ENCODE measurements at places on chromosomes 1 and 21.

DNA sequence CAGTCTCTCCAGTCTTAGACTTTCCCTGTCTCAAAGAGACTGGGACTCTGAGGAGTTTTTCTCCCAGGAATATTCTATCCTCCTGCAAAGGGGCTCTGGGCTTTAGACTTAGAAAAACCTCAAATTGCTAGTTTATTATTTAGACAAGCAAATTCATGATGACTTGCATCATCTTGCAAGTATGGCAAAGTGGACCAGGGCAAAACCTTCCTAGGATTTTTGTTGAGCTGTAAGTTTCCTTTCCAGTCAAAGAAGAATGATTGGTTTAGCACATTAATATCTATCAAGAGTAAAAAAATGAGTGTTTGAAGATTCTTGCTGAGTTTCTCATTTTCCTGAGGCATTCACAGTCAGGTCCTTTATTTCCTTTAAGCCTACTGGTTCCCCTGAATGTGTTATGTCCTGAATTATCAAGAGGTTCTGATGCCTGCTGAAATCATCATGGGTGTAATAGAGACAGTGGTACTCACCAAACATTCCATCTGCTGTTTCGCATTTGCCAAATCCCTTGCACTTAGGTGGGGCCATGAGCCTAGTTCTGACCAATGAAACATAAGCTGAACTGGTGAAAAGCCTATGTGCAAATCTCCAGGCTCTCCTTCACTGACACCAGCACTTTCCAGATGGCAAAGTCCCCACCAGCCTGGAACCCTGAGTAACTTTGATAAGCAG, 25.2 kb upstream of the SPAG17 start:
- DNase-seq = no peak

DNA sequence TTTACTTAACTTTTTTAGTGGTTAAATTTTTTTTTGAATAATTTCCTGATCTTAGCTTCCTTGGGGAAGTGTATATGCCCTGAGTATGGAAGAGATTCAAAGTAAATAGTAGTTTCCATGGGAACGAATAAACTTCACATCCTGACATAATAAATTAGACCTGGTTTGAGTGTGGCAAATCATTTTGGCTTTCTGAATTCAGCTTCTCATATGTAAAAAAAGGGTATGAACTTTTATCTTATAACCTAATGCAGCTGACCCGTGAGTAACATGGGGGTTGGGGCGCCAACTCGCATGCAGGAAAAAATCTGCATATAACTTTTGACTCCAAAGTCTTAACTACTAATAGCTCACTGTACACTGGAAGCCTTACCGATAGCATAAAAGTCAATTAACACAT, 736.8 kb upstream of the NCAM2 start:
- DNase-seq = no peak

DNA sequence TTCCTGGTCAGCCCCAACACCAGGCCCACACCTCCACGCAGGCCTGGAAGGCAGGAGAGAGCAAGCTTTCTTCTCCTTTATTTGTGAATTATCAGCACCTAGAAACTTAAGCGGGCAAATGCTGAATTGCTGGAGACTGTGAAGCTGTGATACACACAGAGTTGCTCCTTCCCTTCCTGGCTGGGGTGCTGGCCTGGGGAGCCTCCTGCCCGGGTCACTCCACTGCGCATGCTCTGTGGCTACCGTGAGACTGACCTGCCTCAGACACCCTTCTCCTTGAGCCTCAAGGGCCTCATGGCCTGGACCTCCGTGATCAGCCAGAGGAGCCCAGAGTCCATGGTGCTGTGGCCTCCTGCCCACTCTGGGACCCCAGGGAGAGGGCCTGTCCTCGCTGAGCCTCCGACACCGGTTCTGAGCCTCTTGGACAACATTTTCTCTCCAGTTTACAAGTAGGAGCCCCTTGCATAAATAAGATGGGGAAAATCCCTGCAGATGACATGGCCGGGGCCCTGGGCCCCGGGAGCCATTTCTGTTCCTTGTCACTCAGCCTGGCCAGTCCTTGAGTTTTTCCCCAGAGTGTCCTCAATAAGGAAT, 18.0 kb downstream of the AGPAT3 start:
- no peak for DNase-seq

DNA sequence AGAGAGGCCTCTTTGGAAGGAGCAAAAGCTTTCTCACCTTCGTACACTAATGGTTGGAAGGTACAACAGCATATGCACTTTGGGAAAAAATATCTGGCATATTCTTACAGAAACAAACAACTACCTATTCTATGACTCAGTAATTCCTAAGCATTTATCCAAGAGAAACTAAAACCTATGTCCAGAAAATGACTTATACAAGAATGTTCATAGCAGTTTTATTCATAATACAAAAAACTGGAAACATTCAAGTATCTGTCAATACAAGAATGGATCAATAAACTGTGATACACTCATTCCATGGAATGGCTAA, 8.2 kb downstream of the NBPF1 start:
- DNase-seq = no peak

GRCh38 chr1:18166341-18166740, 58.7 kb downstream of the IGSF21 start:
- no peak for DNase-seq

DNA sequence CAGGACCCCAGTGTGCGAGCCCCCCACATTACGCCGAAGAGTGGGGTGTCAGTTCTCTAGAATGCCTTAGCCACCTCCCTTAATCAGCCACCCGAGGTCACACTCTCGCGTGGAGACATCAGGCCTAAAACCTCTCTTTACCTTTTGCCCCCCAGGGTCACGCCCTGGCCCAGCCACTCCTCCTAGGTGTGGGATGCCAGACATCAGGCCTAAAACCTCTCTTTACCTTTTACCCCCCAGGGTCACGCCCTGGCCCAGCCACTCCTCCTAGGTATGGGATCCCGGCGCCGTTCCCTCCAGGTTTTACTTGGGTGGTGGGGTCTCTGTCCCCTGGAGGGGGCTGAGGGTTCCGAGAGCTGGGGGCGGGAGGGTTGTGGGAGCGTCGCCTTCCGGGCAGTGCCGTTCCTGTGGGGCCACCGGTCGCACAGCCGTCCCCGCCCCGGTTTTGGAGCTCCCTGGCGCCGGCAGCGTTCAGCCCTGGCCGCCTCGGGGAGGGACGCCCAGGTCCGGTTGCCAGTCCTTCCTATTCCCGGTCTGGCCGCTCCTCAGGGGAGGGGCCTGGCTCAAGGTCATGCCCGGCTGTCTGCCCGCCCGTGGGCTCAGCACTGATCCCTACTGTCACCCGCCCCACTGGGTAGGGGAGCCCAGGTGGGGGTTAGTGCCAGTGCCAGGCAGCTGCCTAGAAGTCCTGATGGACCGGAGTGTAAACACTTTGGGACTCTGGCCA, 882 bp downstream of the VPS13D start:
- DNase-seq = no peak

GRCh38 chr1:43526002-43526401, 4.7 kb upstream of the PTPRF start:
- DNase-seq = no peak

DNA sequence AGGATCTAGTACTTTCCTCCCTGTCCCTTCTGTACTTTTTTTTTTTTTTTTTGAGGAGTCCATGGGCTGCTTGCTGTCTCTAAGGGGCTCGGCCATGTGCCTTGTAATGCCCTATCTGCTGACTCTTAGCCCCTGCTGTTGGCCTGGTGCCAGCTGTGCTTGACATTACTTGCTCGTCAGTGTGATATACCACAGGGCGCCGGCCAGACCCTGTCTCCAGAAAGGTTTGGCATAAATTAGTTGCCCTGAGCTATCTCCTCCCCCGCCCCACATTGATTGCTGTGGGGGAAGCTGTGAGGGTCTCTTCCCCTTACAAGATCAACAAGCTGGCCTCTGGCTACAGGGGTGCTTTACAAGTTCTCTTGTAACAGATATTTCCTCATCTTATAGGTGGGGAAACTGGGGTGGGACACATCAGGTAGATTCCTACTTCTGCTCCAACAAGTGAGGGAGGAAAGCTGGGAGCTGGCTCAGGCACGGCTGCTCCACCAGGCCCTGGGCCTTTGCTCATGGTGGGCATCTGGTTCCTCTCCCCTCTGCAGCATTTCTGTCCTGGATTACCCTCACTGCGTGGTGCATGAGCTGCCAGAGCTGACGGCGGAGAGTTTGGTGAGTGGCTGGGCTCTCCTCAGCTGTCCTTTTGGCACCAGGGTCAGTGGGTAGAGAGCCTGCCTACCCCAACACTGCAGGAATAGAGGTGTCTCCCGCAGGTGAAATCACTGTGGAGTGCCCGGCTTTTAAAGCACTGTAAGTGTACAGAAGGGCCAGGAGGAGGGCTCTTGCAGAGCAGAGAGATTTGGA, 15.6 kb downstream of the STRIP1 start:
- no peak for DNase-seq

GRCh38 chr21:42309753-42310213, 5.4 kb downstream of the TFF3 start:
- DNase-seq = peak; percentile 68

DNA sequence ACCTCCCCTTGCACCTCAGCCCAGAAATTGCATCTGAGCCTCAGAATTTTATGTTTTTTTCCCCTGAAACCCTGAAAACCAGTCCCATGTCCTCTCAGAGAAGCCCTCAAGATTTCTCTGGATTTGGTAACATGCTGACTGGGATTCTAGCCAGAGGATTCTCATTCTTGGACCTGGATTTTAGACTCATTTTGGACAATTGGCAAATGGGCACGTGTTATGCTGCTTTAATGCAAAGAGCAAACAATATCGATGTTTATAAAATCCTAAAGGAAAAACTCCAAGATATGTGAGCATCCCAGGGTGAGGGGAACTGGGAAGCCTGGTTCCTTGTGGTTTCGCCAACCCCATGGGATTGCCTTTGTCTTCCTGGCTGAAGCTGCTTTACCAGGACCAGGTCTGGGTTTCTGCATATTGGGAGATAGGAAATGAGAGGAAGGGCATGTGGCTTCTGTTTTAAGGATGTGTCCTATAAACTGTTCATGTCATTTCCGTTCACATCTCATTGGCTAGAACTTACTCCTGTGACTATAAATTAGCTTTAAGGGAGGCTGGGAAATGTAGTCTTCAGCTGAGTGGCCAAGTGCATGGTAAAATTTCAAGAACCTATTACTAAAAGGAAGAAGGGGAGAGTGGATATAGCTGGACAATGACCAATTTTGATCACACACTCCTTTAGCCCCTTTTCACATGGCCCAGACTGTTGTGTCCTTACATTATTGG, 27.2 kb upstream of the BCL10 start:
- no peak for DNase-seq

DNA sequence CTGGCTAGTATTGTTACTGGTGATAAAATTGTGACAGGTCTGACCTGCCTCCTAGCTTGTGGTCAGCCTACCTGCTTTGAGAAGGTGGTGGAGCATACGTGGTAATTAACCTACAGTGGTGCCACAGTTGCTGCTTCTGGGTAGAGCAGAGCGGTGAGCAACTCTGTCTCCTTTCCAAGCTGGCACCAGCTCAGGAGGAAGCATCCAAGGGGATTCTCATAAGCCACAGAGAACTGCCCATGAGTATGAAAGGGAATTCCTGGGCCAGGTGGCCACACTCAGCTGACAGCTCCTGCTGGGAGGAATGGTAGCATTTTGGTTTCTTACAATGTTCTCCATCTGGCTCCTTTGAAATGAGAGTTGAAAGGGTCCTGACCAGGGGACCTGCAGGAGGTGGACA, 39.4 kb downstream of the ATP2B4 start:
- no peak for DNase-seq

GRCh38 chr1:180521474-180522212, 19.3 kb upstream of the ACBD6 start:
- no peak for DNase-seq

- no peak for DNase-seq
Observed at GRCh38 chr21:46202592-46203202, 18.4 kb upstream of the SPATC1L start.

DNA sequence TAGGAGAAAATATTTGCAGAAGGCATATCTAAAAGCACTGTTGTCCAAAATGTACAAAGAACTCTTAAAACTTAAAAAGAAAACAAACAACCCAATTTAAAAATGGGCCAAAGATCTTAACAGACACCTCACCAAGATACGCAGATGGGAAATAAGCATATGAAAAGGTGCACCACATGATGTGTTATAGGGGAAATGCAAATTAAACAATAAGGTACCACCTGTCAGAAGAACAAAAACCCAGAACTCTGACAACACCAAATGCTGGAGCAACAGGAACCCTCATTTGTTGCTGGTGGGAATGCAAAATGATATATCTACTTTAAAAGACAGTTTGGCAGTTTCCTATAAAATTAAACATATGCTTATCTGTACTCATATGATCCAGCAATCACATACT, 18.1 kb downstream of the SLC2A5 start:
- DNase-seq = no peak

- no peak for DNase-seq
Observed at GRCh38 chr1:2383576-2383975, 7.8 kb downstream of the MORN1 start.

DNA sequence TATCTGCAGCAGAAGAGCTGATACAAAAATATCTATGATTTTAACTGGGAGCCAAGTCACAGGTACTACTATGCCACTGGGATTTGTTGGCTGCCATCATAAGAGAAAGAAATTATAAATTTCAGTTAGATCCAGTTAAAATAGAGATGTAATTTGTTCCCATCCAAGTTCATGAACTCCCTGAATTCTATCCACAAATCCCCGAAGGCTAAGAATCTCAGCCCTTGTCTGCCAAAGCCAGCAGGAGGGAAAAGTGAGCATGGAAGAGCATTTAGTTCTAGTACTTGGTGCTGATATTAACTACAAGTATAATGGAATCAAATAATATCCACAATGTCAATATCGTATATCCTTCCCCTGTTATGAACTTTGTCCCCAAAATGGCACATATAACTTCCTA, 801.1 kb upstream of the CXADR start:
- no peak for DNase-seq
